ENCODE measurements at places on chromosomes 5 and 9. TPM values are rescaled to one million over a fixed set of nuclear protein-coding genes. Genes with fewer than 3 reads are reported as not detected.

The WDR31 gene
- 1.3 TPM for total RNA-seq

The SUSD3 gene
- 0.19 TPM for total RNA-seq

The PCDHA12 gene
- 0.28 TPM for total RNA-seq

The ZFAND5 gene
- total RNA-seq, result 102 TPM

The IRX2 gene
- 0.56 TPM for total RNA-seq

The CREB3 gene
- total RNA-seq, result 112 TPM

The PCDHGB5 gene
- 21.4 TPM for total RNA-seq

The TNFSF8 gene
- total RNA-seq, result not detected

The AGXT2 gene
- not detected for total RNA-seq

The CDKN2B gene
- 10.2 TPM for total RNA-seq

The SHOC1 gene
- under 0.01 TPM for total RNA-seq

The PJA2 gene
- total RNA-seq, result 135 TPM

The F2RL1 gene
- 24.3 TPM for total RNA-seq

The HINT1 gene
- total RNA-seq, result 127 TPM

The ZNF367 gene
- 11.9 TPM for total RNA-seq

The BSPRY gene
- total RNA-seq, result not detected

The CARTPT gene
- not detected for total RNA-seq

The LCN9 gene
- not detected for total RNA-seq

The ANKRD31 gene
- 0.19 TPM for total RNA-seq
